ENCODE measurements at places on chromosomes 4 and X.

DNA sequence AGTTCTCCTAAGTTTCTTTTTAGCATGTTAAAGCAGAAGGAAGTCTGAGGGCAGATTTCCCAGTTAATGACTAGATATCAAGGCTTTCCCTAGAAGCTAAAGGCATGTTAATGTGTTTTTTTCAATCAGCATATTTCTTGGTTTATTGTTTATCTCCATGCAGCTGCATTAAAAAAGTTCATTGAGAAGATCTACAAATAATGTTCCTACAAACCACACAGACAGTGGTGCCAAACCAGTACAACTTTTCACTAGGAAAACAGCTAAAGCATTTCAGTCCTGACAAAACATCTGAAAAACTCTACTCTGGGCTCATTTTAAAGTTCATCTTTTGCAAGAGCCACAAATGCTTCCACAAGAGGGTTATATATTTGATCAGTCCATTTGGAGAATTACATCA lies 320.0 kb downstream of the ADGRL3 start:
- DNase-seq, result no peak

DNA sequence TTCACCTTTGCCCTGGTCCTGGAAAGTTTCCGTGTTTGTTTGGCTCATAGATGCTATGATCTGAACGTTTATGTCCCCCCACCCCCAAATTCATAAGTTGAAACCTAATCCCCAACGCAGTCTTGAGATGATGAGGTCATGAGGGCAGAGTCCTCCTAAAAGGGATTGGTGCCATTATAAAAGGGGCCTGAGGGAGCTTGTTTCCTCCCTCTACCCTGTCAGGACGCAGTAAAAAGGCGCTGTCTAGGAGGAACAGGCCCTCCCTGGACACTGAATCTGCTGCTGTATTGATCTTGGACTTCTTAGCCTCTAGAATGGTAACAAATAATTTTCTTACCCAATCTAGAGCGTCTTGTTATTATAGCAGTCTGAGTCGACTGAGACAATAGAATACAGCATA lies 2190.6 kb upstream of the TENM3 start:
- no peak for DNase-seq

- no peak for DNase-seq
Measured at GRCh38 chr4:158193171-158193749, 17.0 kb upstream of the TMEM144 start.

DNA sequence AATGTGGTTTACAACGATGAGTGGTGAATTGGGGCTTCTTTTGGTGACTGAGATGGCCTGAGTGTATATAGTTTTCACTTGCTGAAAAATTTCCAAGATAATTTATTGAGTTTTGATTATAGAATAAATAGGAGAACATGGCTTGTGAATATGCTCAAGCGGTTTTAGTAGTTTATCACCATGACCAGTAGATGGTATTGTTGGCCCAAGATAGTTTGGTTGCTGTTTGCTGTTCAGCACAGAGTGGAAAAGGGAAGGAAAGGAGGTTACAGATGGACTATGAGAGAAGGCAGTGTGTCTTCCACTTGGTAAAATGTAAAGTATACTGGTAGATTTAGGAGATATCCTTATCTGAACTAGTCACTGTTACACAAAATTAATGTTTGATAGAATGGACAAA lies 55.8 kb upstream of the POU4F2 start:
- no peak for DNase-seq

GRCh38 chr4:166535865-166536264 lies 662.8 kb downstream of the TLL1 start:
- no peak for DNase-seq

- DNase-seq, result no peak
Measured at GRCh38 chr4:144300616-144301015, 160.1 kb upstream of the GYPA start.

DNA sequence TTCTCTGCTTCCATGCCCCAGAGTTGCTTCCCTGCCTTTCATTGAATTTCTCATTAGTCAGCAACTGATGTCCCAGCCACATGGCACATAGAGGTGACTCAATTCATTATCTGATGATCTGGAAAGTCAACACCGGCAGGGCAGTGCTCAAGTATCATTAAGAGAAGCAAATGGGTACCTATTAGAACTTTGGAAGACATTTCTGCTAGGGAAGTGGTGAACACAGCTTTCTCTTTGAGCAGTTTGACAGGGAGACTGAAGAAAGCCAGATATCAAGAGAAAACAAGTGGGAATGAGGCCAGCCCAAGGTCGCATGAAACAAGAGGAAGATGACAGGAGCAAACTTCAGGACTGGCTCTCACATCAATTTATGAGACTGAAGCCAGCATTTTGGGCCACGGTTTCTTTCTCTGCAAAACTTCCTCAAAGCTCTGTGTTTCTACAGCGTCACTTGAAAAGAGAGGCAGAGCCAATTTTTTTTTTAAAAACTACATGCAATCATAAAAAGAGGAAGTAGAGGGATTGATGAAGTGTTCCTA lies 108.3 kb upstream of the RPS6KA3 start:
- DNase-seq, result no peak

DNA sequence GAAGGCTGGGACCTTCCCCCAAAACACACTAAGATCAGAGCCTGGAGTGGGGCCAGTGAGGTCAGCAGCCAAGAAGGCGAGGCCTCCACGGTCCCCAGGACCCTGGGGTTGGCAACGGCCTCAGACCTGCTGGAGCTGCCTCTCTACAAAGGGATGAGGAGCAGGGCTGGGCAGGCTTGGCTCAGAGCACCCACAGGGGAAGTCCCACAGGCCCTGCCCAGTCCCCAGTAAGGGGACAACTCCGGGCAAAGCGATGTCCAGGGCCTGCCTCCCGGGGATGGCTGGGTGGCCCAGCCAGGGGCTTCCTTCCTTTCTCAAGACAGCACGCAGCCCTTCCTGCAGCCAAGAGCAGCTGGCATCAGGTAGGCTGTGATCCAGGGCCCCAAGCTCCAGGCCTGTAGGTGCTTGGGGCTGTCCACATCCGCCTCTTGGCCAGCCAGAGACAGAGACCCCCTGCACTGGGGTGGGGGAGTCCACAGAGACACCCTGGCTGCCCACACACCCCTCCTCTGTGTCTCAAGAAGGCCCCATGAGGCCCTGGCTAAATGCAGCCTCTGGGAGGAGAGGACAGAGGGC lies 5.7 kb downstream of the MXD4 start:
- no peak for DNase-seq

DNA sequence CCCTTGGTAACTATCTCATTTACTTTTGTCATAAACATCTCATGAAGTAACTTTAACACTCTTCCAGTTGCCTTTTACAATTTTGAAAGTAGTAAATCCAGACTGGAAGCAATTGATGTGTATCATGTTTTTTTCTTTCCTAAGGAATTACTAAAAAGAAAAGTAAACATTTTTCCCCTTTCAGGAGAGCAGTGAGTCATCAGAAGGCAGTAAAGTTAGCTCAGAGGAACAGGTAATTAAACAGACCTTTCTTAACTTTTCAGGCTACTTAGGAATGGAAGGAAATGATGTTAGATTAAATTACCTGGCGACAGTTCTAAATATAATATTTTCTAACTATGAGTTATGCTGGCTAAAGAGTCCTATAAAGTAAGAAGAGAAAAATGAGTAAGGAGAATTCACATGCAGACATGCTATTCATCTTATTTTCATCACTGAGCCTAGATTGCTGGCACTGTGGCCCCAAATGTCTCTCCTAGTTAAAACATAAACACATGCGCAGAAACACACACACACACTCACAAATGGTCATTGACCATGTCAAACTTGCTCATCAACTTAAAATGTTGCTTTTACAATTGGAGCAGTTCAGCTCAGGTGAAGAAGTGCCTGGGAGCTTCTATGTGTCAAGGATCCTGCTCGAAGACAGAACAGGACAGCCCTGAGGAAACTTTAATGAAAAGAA lies 9.3 kb downstream of the DMP1 start:
- no peak for DNase-seq

- DNase-seq, result no peak
Measured at GRCh38 chr4:168907119-168907698, 102.8 kb downstream of the CBR4 start.

DNA sequence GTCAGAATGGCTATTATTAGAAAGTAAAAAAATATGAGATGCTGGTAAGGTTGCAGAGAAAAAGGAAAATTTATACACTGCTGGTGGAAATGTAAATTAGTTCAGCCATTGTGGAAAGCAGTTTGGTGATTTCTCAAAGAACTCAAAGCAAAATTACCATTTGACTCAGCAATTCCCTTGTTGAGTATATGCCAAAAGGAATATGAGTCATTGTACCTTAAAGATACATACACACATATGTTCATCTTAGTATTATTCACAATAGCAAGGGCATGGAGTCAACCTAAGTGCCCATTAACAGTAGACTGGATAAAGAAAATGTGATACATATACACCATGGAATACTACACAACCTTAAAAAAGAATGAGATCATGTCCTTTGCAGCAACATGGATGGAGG lies 148.2 kb downstream of the COMMD8 start:
- DNase-seq, result no peak

DNA sequence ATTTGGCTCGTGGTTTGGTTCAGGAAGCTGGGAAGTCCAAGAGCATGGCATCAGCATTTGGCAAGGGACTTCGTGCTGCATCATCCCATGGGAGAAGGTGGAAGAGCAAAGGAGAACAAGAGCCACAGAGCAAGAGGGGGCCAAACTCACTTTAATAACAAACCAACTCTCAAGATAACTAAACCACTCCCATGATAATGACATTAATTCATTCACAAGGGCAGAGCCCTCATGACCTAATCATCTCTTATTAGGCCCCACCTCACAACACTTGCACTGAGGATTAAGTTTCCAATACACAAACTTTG lies 113.4 kb upstream of the ATXN3L start:
- no peak for DNase-seq

GRCh38 chrX:96182366-96182765 lies 502.3 kb upstream of the DIAPH2 start:
- no peak for DNase-seq

GRCh38 chr4:113821856-113822255 lies 60.3 kb upstream of the CAMK2D start:
- DNase-seq, result no peak

- no peak for DNase-seq
Measured at GRCh38 chr4:150069353-150069752, 8.9 kb upstream of the DCLK2 start.

- DNase-seq, result no peak
Measured at GRCh38 chrX:52271206-52271605, 86.5 kb downstream of the MAGED4 start.
